ENCODE measurements at places on chromosomes 3 and 15. TPM values are rescaled to one million over a fixed set of nuclear protein-coding genes. Genes with fewer than 3 reads are reported as not detected.
A peak's percentile ranks its signal among the peaks of the same experiment; 100 is the strongest.

The ZNF620 gene
- 13.6 TPM for total RNA-seq

The CAPN3 gene
- 1.1 TPM for total RNA-seq

The ZNF385D gene
- total RNA-seq, result 2.4 TPM

The IL16 gene
- total RNA-seq, result not detected

GRCh38 chr3:54358316-54358715 is 236.0 kb downstream of the CACNA2D3 start:
- DNase-seq, result no peak

The DET1 gene
- total RNA-seq, result 8.6 TPM

DNA sequence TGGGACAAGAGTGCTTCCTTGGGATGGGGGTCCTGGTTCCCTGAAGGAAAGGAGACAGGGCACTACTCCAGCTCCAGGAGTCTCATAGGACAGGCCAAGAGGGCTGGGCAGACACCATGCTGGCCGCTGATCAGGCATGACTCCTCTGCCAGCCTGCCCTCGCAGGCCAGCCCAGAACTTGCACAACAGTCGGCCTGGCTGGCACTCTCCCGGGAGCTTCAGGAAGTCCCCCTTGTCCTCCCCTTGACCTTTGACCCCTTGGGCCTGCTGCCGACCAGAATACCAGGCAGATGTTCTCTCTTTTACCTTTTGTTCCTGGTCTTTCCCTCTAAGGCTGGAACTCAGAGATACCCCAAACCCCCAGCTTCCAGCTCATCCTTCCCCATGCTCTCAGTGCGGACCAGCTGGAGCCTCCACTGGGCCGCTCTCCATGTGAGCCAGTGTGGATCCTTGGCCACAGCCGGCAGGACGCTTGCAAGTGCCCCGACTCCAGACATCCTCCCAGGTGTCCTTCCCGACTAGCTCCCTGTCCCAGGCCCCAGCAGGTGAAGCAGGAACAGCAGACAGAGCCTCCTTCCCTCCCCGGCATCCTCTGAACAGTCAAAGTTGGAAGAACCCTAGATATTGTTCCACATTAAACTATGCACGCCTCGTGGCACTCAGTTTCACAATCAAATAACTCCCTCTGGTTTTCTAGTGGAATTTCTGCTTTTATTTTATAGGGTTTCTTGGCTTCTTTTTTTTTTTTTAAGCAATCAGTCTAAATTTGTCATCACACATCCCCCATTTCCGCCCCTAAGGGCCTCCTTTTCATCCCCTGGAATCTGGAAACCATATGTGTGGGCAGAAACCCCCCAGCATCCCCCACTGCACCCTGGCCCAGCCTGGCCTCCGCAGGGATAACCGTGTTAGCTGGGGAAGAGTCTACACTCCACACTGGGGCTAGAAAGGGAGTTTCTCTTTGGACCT is 15.7 kb downstream of the VPS18 start:
- DNase-seq, result no peak

The CD80 gene
- total RNA-seq, result not detected

DNA sequence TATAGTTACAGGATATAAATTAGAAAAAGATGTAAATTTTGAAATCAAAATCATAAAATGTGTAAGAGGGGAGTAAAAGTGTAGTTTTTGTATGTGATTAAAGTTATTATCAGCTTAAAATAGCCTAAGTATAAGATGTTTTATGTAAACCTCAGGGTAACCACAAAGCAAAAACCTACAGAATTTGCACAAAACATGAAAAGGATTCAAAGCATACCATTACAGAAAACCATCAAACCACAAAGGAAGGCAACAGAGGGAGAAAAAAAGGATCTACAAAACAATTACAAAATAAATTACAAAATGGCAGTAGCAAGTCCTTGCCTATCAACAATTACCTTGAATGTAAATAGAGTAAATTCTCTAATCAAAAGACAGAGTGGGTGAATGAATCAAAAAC is 36.7 kb upstream of the MYLK start:
- no peak for DNase-seq

- DNase-seq, result no peak
These were observed 33.8 kb downstream of the AMOTL2 start for GRCh38 chr3:134340362-134340981.

DNA sequence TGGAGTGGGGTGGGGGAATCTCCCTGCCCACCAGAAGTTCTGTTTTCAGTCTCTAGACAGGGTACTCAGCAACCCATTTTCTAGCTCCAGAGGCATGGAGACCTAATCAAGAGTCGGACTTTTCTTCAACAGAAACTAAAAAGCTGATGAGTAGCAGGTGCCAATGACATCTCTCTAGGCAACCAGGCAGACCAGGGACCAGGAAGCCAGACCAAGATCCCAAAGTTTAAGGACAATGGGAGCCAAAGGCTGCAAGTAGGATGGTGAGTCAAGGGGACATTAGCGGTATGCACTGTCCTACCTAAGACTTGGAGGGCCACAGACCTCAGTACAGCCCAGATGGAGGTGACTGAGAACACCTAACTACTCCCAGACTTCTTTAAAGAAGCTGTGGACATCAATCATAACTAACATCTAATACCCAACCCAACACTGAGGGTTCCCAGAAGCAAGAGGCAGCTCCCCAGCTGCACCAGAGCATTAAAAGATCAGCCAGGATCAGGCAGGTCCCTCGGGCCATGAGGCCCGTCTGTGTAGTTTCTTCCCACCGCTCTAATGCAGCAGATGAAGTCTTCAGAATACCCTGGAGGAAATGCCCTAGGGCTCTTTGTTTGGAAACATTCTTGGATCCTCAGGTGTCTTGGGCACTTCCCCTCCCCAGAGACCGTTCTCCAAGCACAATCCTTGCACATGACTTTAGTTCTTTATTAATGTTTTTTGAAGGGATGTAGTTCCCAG is 979 bp downstream of the CCDC71 start:
- peak; percentile 36 for DNase-seq

The CFAP100 gene
- total RNA-seq, result not detected

DNA sequence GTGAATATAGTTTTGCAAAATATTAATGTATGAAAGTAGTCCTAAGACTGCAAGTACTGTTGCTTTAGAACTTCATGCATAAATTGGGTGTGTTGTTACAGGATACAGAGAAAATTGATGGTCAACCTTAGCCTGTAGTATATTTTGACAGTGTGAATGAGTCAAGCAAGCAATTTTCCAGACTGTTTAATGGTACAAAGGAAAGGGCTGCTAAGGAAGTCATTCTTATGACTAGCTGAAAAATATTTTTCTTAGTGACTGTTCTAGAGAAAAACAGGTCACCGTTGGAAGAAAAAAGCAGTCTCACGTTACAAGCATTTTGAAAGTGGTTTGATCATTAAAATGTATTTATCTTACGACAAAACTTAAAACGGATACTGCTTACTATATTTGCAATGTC is 49.2 kb downstream of the MBNL1 start:
- DNase-seq, result no peak

All from GM23338 (cell line).